ENCODE measurements at places on chromosomes 1 and 21.

GRCh38 chr1:205301842-205302588, 19.5 kb downstream of the NUAK2 start:
- no peak for DNase-seq

- DNase-seq: no peak
Observed at GRCh38 chr1:156655151-156655903, 13.4 kb downstream of the BCAN start.

- DNase-seq: no peak
Observed at GRCh38 chr1:97849345-97850340, 71.2 kb downstream of the DPYD start.

- DNase-seq: no peak
Observed at GRCh38 chr1:35539073-35539823, 18.0 kb downstream of the KIAA0319L start.

DNA sequence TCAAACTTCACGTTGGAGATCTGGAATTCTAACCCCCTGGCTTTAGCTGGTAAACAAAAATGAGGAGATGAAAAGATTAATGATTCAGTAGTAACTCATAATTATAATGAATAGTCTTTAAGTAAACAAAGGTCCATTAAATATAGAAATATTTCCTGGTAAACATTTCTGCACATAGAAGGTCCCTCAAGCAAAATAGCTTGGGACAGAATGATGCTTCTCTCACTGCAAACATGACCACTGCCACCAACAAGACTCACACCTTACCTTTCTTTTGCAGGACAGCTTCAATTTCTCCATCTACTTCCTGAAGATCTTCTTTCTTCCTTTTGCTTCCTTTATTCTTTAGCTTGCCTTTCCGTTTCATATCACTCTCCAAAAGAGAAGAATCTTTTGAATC, 25.2 kb downstream of the NVL start:
- no peak for DNase-seq

DNA sequence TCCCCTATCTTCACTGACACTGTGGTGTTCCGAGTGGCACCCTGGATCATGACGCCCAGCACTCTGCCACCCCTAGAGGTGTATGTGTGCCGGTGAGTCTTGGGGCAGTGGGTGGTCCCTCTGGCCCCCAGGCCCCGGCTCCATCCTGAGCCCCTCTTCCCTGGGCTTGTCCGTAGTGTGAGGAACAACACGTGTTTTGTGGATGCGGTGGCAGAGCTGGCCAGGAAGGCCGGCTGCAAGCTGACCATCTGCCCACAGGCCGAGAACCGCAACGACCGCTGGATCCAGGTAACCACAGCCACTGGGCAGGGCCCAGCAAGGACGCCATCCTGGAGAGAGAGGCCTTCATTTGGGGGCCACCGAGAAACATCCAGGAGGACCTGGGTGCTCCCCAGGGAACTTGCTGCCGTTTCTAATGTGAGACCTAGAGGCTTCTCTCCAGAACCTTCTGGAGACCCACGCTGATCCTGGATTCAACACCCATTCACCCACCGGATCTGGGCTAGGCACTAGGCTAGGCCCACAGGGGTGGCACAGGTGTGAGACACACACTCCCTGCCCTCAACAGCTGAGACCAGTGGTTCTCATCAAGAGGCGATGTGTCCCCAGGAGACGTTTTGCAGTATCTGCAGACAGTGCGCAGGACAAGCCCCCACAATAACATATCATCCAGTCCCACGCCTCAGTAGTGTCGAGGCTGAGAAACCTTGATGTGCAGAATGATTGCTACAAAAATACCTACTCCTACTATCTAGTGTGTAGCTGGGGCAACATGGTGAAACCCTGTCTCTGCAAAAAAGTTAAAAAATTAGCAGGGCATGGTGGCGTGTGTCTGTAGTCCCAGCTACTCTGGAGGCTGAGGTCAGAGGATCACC, 22.2 kb downstream of the PADI3 start:
- no peak for DNase-seq

- no peak for DNase-seq
Observed at GRCh38 chr1:209751627-209752231, 4.1 kb upstream of the TRAF3IP3 start.

DNA sequence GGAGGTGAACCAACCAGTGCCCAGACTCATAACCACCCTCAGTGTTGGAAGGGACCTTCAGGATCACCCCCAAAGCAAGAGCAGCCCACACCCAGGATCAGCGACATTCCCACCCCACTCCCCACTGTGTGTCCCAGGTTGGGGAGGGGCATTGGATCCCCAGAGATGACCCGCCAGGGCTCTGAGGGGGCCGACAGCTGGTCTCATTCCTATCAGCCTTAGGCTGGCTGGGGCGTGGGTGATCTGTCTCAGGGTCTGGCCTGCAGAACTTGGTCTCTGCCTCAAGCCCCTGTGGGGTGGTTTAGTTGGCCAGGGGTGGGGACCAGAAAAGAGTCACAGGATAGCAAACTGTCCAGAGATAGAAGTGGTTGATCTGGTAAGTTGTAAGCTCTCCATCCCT, 7.8 kb upstream of the BSND start:
- DNase-seq: no peak

DNA sequence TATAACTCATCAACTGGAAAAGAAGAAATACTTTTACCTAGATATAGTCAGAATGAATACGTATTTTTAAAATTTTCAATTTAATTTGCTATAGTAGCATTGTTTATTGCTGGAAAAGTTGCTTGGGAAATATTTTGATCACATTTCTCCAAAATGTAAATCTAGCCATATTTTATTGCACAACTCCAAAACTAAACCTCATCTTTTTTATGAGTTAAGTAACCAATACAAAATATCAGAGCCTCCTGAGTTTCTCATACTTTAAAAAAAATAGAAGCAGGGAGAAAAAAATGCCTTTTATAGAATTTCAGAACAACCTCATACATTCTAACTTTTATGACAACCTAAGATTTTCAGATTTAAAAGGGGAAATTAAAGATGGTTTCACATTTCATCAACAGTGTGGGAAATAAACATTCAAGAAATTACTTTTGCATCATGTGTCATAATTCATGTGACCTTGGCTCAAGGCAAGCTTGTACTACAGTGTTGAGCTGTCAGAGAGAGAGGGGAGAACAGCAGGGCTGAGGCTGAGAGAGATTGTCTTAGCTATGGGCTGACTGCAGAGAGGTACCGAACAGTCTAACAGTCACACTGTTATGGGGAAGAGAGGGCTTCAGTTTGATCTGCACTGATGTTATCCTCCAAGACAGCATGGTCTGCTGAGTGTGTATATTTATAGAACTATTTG, 519.0 kb downstream of the LTN1 start:
- no peak for DNase-seq

GRCh38 chr21:21373969-21374368, 375.8 kb downstream of the NCAM2 start:
- no peak for DNase-seq

DNA sequence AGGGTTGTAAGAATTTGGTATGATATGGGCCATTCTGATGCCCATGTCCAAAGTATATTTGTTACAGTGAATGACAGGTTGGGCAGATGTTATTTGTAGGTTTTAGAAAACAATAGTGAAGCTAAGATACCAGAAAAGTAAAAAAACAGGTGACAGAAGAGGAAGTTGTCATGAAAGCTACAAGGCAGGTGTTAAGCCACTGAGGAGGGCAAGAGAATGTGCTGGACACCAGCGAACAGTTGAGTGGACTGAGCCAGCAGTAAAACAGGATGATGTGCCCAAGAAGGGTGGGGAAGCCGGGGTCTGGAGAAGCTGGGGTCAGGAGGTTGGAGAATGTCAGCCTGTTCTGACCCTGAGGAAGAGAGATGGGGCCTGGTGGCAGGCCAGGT, 83.3 kb downstream of the DTL start:
- DNase-seq: no peak

GRCh38 chr1:242691610-242691945, 167.1 kb upstream of the PLD5 start:
- DNase-seq: no peak

DNA sequence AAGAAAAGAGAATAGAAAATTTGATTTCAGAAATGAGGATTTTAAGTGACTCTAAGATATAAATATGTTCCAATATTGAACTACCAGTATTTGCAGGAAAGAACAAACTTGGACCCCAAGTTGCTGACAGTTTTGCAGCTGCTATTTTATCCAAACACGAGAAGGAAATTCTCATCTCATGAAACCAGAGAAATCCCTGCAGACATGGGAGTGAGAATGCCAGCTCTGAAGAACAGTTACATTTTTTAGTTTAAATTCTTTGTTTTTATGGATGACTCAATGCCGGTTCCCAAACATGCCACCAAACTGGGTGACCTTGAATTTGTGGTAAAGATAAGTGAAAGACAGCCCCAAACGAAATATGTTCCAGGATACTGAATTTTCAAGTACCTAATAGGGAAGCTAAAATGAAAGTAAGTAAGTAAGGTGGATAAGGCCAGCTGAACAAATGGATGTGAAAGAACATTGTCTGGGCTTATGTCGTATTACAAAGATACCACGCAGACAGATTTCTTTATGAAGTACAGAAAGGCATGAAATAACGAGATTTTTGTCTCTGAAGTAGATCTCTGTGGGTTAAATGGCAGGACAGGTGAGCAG, 19.9 kb downstream of the TLR5 start:
- DNase-seq: no peak

DNA sequence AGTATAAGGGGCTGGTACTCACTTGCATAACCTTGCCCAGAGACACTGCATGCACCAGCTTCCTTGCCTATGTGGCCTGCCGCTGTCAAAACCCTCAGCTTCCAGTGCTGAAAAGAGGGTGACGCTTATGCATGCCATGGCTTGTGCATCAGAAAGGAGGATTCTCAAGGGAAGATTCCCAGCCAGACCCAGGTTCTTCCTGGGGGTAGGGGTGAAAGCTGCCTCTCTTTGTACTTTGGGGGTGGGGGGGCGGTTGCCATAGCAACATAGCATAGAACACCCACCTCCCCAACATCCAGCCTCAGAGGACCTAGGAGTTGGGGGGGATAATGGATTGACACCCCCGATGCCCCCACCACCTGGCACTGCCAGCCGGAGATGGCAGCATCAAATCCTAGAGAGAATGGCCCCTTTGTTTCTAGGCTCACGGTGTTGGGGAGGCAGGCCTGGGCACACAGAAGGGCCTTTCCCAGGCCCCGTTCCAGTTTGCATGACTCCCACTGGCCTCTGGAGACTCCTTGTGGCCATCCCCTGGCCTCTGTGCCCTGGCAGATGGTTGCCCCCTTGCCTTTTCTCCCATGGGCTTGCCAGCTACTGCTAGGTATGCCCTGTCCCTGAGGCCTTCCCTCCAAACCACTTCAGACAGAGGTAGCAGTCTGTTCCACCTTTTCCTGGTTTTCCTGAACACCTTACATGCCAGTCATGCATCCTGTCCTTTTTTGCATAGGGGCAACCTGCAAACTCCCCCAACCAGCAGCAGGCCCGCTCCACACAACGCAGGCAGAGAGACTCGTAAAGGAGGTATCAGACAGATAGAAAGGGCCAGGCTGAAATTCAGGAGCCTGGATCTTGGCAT, 44.6 kb downstream of the RHBG start:
- no peak for DNase-seq

GRCh38 chr1:231046730-231047395, 6.8 kb upstream of the FAM89A start:
- no peak for DNase-seq

DNA sequence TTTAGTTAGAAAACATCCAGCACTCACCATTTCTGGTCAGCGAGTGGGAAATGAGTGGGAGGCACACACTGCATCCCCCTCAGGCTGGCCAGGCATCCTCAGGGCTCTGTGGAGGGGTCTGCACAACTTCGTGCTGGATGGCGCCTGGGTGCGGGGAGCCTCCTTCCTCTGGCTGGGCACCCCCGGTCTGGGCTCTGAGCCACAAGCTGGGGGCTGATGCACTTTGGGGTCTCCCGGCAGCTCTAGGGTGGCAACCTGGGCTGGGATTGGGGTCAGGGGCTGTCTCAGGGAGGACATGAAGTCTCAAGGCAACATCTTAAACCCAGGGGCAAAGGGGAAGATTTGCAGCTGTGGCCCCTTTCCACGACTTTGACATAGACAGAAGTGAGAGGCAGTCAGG, 23.5 kb downstream of the PRDM16 start:
- no peak for DNase-seq

DNA sequence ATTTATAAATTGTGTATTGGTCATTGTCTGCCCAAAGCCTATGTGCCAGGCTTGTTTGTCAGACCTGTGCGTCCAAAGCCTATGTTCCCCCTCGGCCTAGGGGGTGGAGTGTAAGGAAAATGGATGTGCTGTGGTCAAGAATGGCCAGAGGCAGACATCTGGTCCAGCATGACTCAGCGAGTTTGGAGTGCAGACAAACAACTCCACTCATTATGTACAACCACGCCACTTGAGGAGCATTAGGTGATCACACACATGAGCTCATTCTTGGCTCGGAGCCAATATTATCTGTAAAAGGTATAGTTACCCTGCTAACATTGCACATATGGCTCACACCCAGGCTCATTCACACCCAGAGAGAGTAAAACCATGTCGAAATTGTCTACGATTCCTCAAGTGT, 1047.6 kb upstream of the ADGRL4 start:
- no peak for DNase-seq

GRCh38 chr1:171984850-171985485, 143.7 kb downstream of the DNM3 start:
- DNase-seq: no peak

GRCh38 chr1:227922501-227923352, 25.0 kb downstream of the WNT9A start:
- no peak for DNase-seq

GRCh38 chr1:171494076-171494475, 8.7 kb downstream of the PRRC2C start:
- DNase-seq: no peak

DNA sequence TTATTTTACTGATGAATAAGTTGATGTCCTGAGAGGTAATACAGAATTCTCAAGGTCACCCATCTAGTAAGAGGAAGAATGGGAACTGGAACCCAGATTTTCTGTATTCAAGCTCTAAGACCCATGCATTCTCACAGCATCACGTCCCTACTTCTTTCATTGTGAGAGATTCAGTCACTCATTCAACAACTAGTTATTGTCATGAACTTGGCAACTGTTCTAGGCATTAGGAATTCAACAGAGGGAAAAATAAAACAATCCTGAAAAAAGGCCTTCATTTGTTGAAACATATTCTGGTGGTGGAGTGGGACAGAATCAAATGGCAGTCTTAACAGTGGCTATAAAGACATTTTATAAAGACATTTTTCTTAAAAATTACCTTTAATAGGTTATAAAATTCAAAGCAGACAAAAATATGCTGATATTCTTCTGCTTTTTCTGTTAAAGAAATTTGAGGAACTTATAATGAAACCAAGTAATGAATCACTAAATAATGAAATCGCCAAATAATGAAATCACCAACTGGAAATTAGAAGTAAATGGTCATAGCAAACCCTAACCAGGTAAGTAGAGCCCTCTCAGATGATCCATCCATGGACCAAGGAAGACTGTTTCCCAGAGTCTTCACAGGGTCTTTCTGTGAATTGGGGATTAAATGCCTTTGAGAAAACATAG, 136.5 kb upstream of the DPYD start:
- DNase-seq: no peak

Measured in stimulated activated CD8-positive, alpha-beta memory T cell treated with anti-CD3 and anti-CD28 coated beads, Interleukin-12 subunit alpha, Interleukin-12 subunit beta, amount 100 ng/mL, for 4 hours (primary cell).